ENCODE measurements at places on chromosomes 12 and 14. TPM values are rescaled to one million over a fixed set of nuclear protein-coding genes. Genes with fewer than 3 reads are reported as not detected.

The SPIC gene
- not detected for total RNA-seq

The FAM181A gene
- total RNA-seq = not detected

The AGAP2 gene
- not detected for total RNA-seq

The FIGNL2 gene
- 3.5 TPM for total RNA-seq

The DPY19L2 gene
- total RNA-seq = not detected

The INSM2 gene
- not detected for total RNA-seq

DNA sequence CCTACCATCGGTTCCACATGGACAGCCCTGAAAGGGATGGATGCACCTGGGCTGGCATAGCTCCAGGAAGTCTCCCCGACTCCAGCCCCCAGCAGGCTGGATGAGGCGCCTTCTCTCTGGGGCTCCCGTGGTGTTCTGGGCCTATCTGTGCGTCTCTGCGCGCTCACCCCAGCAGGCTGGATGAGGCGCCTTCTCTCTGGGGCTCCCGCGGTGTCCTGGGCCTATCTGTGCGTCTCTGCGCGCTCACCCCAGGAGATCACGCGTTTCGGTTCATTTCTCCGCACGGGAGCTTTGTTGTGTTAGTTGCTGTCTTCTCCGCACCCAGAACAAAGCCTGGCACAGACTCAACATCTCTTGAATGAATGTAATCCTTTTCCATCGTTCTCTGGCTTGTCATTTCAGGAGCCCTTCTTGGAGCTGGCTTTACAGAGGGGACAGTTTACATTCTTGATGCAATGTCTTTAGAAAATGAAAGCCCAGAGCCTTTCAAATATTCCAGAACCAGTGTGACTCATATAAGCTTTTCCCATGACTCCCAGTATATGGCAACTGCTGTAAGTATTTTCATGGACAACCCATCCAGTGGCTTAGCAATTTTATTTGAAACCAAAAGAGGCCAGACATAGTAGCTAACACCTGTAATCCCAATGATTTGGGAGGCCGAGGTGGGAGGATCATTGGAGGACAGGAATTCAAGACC, 40.3 kb downstream of the CFAP251 start:
- no peaks in the 10 kb centered on the region for H3K4me1 ChIP-seq
- H3K27me3 ChIP-seq = no peaks in the 10 kb centered on the region
- no peak overlapping the region for H3K27ac ChIP-seq
- H3K4me3 ChIP-seq = no peak overlapping the region
- DNase-seq = no peak

DNA sequence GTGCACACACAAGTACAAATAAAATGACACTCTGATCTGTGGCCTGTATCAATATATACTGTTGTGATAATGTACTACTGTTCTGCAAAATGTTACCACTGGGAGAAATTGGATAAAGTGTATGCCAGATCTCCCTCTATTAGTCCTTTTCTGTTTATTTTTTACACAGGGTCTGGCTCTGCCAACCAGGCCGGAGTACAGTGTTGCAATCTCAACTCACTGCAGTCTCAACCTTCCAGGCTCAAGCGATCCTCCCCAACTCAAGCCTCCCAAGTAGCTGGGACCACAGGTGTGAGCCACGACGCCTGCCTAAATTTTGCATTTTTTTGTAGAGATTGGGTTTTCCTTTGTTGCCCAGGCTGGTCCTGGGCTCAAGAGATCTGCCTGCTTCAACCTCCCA, 1.9 kb downstream of the NT5DC3 start:
- H3K4me1 ChIP-seq = peaks cover 39% of the 10 kb centered on the region
- no peak for DNase-seq
- H3K27ac ChIP-seq = no peak overlapping the region
- no peak overlapping the region for H3K4me3 ChIP-seq

DNA sequence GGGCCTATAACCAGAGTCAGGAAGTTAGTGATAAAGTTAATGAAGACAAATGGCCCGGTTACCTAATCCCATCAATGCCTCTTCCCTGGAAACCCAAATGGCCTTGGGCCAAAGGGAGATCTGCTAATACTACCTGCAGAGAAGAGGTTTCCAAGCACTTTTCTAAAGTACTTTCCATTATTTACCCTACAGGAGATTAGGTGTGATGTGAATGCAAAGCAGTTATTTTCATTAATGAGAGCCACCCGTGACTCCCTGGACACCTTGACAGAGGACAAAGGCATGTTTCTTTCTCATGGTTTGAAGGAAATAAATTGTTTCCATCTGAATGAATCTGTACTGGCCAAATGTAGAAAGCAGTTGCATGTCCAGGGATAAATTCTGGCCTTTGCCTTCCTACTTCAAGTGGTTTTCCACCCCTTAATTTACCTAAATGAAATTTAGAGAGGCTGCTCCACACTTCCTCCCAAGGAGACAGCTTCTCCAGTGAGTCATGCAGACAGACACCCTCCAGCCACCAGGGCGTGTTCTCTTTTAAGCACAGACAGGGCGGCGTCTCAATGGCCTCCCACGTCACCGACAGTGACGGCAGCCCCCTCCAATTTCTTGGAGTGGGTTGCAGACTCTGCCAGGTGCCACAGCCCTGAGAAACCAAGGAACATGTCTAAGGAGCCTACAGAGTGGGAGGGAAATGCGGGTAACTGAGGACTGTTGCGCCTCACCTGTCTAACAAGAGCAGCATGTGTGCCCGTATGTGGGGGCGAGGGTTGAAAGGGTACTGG, 43.9 kb upstream of the GNPNAT1 start:
- H3K36me3 ChIP-seq = no peaks in the 10 kb centered on the region
- H3K27ac ChIP-seq = no peak overlapping the region
- no peaks in the 10 kb centered on the region for H3K4me1 ChIP-seq

GRCh38 chr12:101880769-101881168, 3.4 kb downstream of the DRAM1 start:
- no peak overlapping the region for H3K4me3 ChIP-seq
- no peak for DNase-seq

DNA sequence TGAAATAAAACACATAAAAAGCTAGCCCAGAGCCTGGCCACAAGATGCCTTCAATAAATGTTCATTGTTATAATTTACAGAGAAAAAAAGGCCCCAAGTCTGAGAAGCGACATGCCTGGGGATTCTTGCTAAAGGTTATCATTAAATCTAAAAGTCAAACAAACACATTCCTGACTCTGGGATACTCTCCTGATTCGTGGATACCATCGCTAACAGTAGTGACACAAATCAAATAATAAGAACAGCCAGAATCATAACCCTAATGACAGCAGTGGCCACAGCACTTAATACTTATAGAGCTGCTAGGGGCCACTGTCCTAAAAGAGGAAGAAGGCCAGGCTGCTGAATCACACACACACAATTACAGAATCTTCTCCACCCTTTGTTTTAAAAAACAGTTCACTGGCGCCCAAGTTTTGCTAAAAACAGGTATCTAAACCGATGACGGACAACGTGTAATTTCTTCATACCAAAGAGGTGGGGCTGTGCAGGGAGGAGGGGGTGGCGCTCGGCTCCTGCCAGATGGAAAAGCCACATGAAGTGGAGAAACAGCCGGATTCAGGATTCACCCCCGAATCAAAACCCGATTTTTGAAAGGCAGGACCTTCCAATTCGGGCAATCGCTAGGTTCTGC, 1.2 kb downstream of the CLIP1 start:
- DNase-seq = peak; percentile 50
- peaks cover 41% of the 10 kb centered on the region for H3K4me1 ChIP-seq
- peak overlapping the region; percentile 66 for H3K4me3 ChIP-seq
- H3K27ac ChIP-seq = peak overlapping the region; percentile 88
- H3K27me3 ChIP-seq = no peaks in the 10 kb centered on the region

DNA sequence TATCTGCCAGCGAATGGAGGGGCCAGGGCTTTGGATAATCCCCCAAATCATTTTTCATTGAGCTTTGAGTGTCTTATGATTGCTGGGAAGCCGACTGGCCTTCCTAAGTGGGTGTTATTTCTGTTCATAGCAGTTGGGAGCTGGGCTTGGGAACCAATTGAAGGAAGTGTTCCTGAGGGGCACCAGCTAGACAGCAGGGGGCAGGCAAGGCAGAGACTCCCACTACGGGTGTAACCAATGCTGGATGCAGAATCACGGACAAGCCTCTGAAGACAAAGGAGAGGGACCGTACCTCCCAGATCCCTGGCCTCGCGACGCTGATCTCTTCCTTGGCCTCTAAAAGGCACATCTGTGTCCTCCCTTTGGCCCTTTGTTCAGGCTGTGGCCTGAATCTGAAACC, 149.0 kb upstream of the PRMT8 start:
- 0 out of 2 replicates have a peak, but pooled peaks cover 1% of the 10 kb centered on the region for H3K27me3 ChIP-seq
- no peak overlapping the region for H3K4me3 ChIP-seq
- DNase-seq = peak; percentile 61

DNA sequence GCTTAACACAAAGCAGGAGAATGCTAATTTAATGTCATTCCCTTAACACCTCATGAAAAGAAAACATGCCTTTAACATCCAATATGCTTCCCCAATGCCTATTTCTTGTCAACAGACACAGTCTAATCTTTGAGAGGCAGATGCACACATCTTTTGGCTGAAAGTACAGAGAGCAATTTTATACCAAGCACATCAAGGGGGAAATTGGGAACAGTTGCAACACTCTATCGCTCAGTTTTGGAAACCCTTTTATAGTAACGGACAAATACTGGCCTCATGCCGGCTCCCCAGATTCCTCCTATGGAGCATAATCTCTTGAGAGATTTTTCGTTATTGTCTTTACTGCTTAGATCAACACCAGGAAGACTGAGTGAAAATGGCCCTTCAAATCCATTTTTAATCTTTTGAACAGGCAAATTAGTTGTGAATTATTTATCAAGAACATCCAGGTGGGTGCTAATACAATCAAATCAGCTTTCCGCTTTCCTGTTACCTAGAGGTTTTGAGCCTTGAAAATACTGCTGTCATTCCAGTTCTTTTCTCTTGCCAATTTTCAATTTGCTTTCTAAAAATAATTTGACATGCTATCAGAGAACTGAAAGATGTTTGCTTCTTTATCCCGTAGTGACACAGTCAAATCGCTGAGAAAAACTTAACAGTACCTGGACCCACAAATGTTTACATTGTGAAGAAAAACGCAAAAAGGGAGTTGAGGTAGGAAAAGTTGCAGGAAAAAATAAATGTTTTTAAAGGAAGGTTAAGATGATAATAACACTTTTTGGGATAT, 60.7 kb upstream of the CAND1 start:
- H3K27me3 ChIP-seq = no peaks in the 10 kb centered on the region
- H3K36me3 ChIP-seq = no peaks in the 10 kb centered on the region
- no peaks in the 10 kb centered on the region for H3K4me1 ChIP-seq
- no peak for DNase-seq
- no peak overlapping the region for H3K27ac ChIP-seq

DNA sequence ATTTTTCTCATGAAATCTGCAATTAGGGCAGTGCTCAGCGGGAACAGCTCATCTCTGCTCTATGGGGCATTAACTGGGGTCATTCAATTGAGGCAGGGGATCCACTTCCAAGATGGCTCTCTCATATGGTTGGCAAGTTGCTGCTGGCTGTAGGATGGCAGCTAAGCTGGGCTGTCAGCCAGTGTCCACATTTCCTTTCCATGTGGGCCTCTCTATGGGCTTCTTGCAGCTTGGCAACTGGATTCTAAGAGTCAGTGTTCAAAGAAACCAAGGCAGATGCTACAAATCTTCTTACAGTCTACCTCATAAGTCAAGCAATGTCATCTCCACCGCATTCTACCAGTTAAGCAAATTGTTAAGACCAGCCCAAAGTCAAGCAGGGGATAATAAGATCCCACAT, 50.3 kb upstream of the TMCC3 start:
- H3K4me1 ChIP-seq = no peaks in the 10 kb centered on the region
- H3K36me3 ChIP-seq = no peaks in the 10 kb centered on the region
- no peaks in the 10 kb centered on the region for H3K27me3 ChIP-seq
- no peak for DNase-seq

- no peak for DNase-seq
- no peak overlapping the region for H3K4me3 ChIP-seq
Measured at GRCh38 chr12:118356809-118357256, 15.9 kb downstream of the TAOK3 start.

- no peaks in the 10 kb centered on the region for H3K27me3 ChIP-seq
- no peak overlapping the region for H3K27ac ChIP-seq
- no peak overlapping the region for H3K4me3 ChIP-seq
- peaks cover 34% of the 10 kb centered on the region for H3K4me1 ChIP-seq
- no peak for DNase-seq
- no peaks in the 10 kb centered on the region for H3K36me3 ChIP-seq
Measured at GRCh38 chr14:103188810-103189480, 65.7 kb downstream of the TNFAIP2 start.

GRCh38 chr12:99005601-99006000, 360.5 kb downstream of the APAF1 start:
- DNase-seq = no peak
- H3K27me3 ChIP-seq = no peaks in the 10 kb centered on the region
- H3K4me3 ChIP-seq = no peak overlapping the region
- H3K27ac ChIP-seq = no peak overlapping the region
- no peaks in the 10 kb centered on the region for H3K4me1 ChIP-seq
